ENCODE measurements at places on chromosomes 2 and 18. TPM values are rescaled to one million over a fixed set of nuclear protein-coding genes. Genes with fewer than 3 reads are reported as not detected.

RASGRP3 gene
- total RNA-seq = not detected

TGIF1 gene
- 50.0 TPM for total RNA-seq

ERBB4 gene
- not detected for total RNA-seq

DNA sequence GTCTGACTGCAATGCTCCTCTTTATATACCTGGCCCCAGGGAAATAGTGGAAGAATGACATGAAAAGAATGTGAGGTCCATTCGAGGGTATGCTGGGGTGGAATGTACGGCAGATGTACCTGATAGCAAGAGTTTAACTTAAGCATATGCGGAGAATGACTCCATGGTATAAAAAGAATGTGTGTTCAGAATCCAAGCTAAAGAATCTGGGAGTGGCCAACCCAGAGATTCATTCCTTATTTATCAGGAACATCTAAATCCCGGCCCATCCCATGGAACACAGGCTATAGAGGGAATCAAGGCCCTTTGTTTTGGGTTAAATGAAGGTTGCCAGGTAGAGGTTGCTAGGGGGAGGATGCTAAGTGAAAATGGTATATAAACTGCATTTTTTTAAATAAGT is 150.0 kb downstream of the ZNF385B start:
- DNase-seq = peak; percentile 6

DNA sequence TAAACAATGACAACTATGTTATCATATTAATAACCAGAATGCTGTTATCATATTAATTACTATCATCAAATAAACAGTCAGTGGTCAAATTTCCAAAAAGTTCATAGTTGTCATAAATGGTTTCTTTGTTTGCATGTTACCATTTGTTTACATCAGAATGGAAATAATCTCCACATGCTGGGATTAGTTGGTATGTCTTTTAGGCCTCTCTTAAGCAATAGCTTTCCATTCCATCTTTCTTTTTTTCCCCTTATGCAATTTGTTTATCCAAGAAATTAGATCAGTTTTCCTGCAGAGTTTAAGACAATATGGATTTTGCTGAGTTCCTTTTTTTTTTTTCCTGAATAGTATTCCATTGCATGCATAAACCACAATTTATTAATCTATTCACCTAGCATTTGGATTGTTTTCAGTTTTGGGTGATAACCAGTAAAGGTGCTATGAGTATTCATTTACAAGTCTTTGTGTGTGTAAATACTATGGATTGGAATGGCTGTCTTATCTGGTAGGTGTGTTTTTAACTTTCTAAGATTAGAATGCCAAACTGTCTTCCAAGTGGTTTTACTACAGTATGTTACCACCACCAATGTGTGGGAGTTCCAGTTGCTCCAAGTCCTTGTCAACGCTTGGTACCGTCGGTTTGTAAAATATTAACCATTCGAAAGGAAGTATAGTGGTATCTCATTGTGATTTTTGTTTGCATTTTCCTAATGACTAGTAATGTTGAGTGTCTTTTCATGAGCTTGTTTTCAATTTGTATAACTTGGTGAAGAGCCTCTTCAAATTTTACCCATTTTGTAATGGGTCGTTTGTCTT is 33.3 kb upstream of the TXNDC2 start:
- DNase-seq = no peak

- no peak for DNase-seq
These were observed 262.4 kb upstream of the CHST9 start for GRCh38 chr18:27447451-27447881.

All from HepG2 (cell line).